ENCODE measurements at places on chromosomes 1 and 21.
A peak's percentile ranks its signal among the peaks of the same experiment; 100 is the strongest.

GRCh38 chr21:41819236-41819855 is 52.5 kb upstream of the RIPK4 start:
- DNase-seq: no peak

- DNase-seq: no peak
Measured at GRCh38 chr1:207654320-207654719, 9.4 kb downstream of the CR1L start.

GRCh38 chr1:53755874-53756273 is 16.9 kb upstream of the GLIS1 start:
- no peak for DNase-seq

GRCh38 chr1:63887809-63888208 is 114.0 kb downstream of the ROR1 start:
- no peak for DNase-seq

DNA sequence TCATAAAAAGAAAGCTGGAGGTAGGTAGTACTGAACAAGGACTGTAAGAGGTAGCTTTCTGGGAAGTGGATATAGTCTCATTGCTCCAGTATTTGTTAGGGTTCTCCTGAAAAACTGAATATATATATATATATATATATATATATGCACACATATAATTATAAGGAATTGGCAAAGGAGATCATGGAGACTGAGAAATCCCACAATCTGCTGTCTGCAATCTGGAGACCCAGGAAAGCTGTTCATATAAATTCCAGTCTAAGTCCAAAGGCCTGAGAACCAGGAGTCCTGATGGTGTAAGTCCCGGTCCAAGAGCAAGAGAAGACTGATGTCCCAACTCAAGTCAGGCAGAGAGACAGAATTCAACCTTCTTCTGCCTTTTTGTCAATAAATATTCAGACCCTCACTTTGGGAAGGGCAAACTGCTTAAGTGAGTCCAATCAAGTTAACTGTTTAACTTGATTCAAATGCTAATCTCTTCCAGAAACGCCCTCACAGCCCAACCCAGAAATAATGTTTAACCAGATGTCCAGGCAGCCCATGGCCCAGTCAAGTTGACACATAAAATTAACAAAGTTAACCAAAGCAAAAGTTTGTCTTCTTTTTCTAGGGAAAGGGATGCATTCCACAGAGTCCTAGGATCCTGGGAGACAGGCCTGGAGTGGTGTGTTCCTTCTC is 225.3 kb upstream of the KAZN start:
- no peak for DNase-seq

DNA sequence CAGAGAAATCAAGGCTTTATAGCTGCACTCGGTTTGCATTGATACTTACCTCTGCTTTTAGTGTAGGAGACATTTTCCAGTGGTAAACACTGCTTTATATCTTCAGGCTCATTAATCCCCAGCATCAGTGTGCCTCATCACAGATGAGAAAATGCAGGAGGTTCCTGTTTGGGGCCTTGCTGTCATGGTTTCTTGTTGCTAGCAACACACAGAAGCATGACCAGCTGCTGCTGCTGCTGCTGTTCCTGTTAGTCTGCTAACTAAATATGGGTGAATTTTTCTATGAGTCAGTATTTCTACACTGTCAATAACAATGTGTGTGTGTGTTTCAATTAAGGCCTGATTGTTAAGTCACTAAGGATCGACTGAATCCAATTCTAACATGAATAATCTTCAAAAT is 85.8 kb upstream of the RGS1 start:
- peak; percentile 82 for DNase-seq

- no peak for DNase-seq
Measured at GRCh38 chr21:15932726-15933125, 202.9 kb downstream of the USP25 start.

- no peak for DNase-seq
Measured at GRCh38 chr1:182626527-182626926, 22.3 kb upstream of the RGS16 start.

GRCh38 chr1:163367721-163368120 is 46.0 kb downstream of the NUF2 start:
- DNase-seq: no peak

GRCh38 chr1:94808669-94809068 is 11.5 kb upstream of the SLC44A3 start:
- no peak for DNase-seq

- no peak for DNase-seq
Measured at GRCh38 chr21:38702196-38702595, 103.5 kb upstream of the ETS2 start.

DNA sequence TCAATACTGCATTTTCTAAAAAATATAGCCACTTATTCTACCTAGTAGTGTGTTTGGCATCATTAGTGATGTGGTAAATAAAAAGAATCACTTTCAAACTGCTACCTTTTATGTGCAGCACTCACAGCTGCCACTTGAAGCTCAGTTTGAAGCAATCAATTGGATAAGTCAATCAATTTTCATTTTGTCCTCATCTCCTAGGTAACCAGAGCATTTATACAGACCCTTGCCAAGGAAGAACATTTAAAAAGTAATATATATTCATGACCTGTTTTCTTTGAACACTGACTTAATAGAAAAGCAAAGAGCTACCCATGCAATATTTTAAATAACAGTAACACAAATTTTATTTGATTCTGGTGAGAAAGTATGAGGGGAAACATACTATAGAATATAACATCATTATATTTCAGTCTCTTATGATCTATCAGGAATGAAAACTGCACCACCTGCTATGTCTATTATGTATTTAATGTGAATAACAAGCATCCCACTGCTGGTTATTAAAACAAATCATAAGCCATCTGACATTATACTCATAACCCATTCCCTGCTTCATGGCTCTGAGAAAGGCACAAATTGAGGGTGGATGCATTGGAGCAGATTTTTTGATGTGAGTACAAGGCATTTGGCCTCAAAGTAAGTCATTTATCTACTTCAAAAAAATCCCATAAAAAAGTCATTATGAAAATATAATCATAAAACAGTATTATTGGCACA is 168.4 kb upstream of the C21orf91 start:
- DNase-seq: no peak

DNA sequence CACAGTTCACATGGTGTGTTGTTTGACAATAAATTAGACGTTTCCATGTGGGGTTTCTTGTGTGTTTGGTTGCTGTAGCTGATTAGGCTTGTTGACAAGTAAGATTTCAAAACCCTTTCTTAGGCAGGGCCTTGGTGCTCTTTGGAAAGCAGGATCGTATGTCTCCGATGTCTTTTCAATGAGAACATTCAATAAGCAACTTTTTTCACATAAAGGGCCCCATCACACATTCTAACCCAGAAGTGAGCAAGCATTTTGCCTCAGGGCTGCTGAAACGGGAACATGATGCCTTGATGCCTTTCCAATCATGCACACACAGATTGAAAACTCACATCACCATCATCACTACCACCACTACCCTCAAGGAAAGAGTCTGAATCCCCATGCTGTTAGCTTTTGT is 33.1 kb downstream of the LPAR3 start:
- no peak for DNase-seq

DNA sequence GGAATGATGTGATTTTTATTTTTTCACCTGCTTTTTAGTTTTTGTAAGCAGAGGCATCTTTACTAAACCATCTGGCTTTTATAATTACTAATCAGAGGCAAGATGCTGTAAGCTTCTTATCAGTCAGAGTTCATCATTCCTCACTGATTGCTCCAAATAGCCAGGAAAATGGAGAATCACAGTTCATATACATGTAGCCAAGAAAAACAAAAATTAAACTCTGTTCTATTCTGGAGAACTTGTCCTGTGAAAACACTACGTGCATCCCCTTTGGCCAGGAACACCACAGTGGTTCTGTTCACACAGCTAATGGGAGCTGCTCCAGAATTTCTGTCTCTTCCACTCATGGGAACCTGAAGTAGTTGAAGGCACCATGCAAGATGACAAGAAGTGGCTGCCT is 725.5 kb upstream of the CHRM3 start:
- DNase-seq: no peak

DNA sequence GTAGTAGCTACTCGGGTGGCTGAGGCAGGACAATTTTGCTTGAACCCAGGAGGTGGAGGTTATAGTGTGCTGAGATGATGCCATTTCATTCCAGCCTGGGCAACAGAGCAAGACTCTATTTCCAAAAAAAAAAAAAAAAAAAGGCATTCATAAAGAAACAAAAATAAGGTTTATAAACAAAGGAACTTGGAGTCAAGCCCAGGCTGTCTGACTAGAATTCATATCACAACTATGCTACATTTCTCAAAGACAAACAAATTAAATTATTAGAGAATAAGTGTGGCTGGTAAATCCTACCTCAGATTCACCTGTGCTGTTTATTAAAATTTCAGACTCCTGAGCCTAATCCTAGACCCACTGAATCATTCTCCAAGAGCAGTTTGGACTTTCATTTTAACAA is 4.2 kb downstream of the GCLM start:
- no peak for DNase-seq

- no peak for DNase-seq
Measured at GRCh38 chr1:101905283-101905835, 91.4 kb downstream of the OLFM3 start.

- no peak for DNase-seq
Measured at GRCh38 chr1:55504306-55504731, 289.2 kb upstream of the USP24 start.

DNA sequence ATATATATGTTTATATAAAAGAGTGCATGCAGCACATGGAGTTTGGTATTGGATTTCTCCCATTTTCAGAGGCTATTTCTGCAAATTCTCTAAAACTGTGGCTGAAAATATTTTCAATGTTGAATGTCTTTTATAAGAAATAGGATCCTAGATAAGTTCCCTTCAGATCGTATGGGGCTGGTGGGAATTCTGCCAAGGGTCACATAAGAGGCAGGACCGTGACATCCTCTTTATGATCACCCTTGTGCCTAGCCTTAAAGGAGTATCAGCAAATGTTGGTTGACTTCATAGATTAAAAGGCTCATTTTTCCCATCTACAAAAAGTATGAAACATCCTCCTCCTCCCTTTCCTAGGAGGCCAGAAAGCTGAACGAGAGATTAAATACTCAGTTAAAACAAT is 1.3 kb upstream of the IFNAR2 start:
- DNase-seq: no peak

DNA sequence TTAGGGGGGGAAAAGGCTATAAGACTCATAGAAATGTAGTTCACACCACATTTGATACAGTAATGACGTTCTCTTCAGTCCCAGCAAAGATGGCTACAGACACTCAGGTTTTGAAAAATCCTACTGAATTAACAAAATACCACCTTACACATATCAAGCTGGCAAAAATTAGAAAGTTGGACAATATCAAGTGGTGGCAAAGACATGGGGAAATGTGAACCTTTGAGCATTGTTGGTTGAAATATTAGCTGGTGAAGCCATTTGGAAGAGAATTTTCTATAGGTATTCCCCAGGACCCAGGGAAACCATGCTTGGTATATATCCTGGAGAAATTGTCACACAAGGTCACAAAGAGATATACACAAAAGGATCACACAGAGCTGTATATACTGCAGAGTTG is 163.0 kb downstream of the ADSS2 start:
- DNase-seq: no peak

GRCh38 chr1:209652873-209653401 is 712 bp upstream of the LAMB3 start:
- peak; percentile 13 for DNase-seq

- DNase-seq: no peak
Measured at GRCh38 chr1:227929751-227930472, 17.8 kb downstream of the WNT9A start.

GRCh38 chr1:108046026-108046425 is 81.0 kb upstream of the VAV3 start:
- DNase-seq: no peak

GRCh38 chr21:25744854-25745253 is 10.1 kb downstream of the GABPA start:
- no peak for DNase-seq

GRCh38 chr1:27037518-27037917 is 24.9 kb upstream of the TENT5B start:
- no peak for DNase-seq

DNA sequence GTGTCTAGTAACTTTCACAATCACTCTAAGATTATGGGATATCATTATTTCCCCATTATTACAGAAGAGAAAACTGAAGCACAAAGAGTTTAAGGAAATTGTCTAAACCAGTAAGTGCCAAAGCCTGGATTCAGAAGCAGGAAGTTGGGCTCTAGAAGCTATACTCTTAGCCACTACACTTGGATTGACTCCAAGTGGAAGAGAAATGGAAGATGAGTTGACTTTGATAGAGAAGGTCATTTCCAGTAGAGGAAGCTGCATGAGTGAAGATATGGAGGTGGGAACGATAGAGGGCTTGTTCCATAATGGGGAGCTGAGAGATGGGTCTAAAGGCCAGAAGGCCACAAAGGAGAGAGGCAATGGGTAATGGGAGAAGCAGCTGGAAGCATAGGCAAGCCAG is 11.7 kb upstream of the TDRD10 start:
- DNase-seq: no peak

- DNase-seq: no peak
Measured at GRCh38 chr1:209650454-209650853, 1.8 kb downstream of the LAMB3 start.

DNA sequence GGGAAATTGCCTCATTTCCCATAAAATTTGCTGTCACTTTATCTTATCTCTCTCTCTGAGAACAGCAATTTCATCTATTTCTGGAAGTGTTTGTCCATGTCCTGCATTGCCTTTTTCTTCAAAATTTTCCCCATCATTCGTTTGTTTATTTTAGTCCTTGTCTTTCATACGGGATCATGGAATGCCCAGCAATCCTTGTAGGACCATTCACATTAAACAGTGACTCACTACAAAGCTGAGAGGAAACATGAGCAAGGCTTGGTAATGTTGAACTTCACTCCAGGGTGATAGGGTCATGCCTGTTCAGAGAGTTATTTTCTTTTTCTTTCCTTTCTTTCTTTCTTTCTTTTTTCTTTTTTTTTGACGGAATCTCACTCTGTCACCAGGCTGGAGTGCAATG is 32.2 kb upstream of the HNRNPU start:
- no peak for DNase-seq

GRCh38 chr1:8678673-8679394 is 138.6 kb downstream of the RERE start:
- no peak for DNase-seq

GRCh38 chr1:84442256-84442655 is 36.8 kb upstream of the RPF1 start:
- peak; percentile 96 for DNase-seq

DNA sequence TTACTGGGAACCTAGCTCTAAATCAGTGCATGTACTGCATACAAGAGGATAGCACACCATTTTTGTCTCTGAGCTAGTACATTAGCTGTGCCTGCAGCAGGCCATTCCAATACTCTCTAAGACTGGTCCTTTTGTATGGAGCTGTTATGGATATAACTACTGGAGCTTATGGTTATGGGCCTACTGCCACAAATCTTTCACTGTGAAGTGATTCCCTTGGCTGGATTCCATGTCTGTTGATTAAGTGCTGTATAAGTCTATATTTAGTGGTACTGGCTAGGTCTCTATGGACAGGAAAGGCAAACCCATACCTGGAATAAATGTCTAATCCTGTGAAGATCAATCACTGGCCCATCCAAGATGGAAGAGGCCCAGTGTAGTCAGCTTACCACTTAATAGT is 12.0 kb downstream of the ZFYVE9 start:
- no peak for DNase-seq

GRCh38 chr1:85495556-85495955 is 30.6 kb upstream of the DDAH1 start:
- no peak for DNase-seq

All from bone marrow (tissue), 2 donors.